ENCODE measurements at places on chromosomes 13 and 19. TPM values are rescaled to one million over a fixed set of nuclear protein-coding genes. Genes with fewer than 3 reads are reported as not detected.

MISP gene
- total RNA-seq = 2.0 TPM

DNA sequence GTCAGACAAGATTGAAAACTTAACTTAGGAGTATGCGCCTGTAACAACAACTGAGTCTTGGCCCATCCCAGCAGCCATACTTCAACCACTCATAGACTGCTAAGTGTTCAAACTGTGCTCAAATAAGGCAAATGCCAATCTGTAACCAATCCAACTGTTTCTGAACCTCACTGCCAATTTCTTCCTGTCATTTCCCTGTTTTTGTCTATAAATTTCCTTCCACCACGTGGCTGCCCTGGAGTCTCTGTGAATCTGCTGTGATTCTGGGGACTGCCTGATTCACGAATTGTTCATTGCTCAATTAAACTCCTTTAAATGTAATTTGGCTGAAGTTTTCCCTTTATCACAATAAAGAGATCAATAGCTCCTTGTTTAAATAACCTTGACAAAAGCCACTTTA lies 50.8 kb upstream of the FREM2 start:
- DNase-seq = no peak

DNA sequence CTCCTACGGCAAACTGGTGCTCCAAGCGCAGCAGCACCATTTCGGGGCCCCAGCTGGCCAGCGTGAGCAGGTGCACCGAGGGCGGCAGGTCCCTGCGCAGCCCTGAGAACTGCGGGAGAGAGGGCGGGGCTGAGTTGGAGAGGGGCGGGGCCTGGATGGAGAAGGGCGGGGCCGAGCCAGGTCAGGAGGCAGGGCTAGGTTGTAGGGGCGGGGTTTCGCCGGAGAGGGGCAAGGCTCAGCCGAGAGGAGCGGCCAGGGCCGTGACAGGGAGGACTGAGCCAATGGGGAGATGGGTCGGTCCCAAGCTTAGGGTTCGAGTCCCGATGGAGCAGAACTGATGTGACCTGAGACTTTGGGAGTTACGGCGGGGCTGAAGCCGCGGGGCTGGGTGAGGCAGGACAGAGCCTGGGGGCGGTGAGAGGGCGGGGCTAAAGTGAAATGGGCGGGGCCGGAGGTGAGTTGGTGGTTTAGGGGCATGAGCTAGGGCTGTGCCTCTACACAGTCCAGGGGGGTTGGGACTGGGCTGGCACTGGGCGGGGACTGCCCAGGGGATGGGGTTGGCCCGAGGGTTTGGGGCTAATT lies 19.0 kb downstream of the MAN2B1 start:
- no peak for DNase-seq

DNA sequence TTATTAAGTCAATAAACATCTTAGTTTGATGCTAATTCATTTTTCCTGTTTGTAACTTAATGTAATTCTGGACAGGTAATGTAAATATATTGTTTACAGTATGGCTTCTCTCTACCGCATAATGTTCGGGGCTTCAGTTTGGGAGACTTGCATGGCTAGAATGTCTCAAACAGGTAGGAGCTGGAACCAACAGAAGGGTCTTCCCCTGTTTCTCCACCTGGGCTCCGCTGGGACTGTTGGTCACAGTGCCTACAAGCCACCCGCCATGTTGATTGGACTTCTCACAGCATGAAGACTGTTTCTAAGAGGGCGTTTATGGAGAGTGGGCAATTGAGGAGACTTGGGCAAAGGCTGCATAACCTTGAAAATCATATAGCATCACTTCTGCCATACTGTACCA lies 148.6 kb downstream of the UFM1 start:
- no peak for DNase-seq

PPP5C gene
- total RNA-seq = 66.0 TPM

- DNase-seq = no peak
These were observed 310.6 kb downstream of the FGF14 start for GRCh38 chr13:102091231-102091630.

DNA sequence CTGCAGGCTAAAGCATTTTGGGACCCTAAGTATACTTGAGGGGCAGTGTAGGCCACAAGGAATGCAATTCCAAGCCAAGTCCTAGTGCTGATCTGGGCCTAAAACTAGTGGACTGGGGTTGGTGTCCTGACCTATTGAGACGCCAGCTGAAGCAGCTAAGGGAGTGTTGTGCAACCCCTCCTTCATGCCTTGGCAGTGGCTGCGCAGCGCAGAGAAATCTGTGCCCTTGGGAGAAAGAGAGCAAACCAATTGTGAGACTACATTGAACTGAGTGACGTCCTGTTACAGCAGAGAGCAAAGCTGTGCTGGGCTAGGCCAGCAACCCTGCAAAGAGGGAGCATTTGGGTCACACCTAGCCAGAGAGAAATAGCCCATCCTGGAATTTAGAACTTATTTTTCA lies 2715.0 kb upstream of the PCDH20 start:
- no peak for DNase-seq

DNA sequence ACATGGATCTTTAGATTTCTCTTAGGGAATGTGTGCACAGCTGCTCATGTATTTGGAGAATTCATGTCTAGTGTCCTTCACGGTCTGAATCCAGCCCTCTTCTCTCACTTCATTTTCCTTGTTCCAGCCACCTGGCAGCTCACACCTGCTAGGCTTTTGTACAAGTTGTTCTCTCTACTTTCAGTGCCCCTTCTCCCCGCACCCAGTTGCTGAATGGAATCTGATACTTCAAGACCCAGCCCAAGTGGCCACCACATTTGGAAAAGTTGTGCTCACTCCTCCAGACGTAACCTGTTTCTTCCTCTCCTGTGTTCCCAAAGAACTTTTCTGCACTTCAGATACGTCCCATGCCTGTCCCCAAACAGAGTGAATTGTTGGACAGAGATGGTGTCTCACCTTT lies 235.6 kb downstream of the SHISA2 start:
- DNase-seq = no peak

DNA sequence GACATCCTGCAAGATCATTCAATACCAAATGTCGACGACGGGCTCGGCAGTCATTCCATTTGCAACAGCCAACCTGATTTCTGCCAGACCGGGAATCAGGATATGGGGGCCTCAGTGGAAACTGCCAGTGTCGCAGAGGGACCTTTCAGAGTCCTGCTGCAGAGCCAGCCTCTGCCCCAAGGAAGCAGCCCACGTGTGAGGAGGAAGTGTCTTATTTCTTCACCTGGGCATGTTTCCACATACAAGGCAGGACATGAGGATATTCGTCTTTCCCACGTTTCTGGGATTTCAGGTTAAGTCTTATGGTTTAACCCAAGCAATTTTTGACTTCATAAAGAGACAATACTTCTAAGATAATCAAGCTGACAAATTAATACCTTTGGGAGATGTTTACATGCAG lies 69.9 kb downstream of the ABCC4 start:
- DNase-seq = no peak

- no peak for DNase-seq
These were observed 216.2 kb downstream of the IRS2 start for GRCh38 chr13:109569958-109570711.

ZNF284 gene
- 1.2 TPM for total RNA-seq

GRCh38 chr19:19538061-19538784 lies at the start of gene CILP2:
Gene CILP2 (plus strand): TSS chr19:19538265. CDS start chr19:19538350, 85 bp downstream.
- DNase-seq = no peak

DNA sequence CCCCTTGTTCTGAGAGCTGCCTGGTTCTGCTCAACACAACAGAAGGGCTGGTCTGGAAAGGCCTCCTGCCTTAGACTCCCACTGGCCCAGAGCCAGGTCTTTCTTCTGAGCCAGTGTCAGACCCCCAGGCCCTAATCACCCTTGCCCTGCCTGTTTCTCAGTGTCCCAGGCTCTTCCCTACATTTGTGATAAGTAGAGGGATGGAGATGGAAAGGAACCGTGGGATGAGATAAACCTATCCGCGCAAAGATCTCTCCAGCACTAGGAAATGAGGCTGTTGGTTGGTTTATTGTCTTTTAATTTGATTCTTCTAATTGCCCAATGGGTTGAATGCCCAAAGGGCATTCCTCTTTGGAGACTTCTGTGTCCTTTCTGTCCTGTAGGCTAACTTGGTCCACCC lies 470.0 kb downstream of the TSHZ3 start:
- DNase-seq = no peak

DNA sequence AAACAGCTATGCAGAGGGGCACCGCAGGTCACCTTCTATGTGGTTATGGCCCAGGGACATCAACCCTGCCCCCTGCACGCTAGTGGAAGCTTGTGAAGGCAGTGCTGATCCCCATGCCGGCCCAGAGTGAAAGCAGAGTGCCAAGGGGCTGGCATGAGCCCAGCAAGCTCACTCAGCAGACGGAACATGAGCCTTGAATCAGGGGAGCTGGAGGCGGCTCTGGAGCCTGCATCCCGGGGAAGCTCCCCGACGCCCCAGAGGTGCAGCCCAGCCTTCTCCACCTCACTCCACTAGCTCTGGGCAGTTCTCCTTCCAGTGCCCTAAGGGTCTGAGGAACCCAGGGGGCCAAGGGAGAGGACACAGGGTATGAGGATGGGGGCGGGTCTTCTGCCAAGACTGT lies 19.0 kb upstream of the ISYNA1 start:
- DNase-seq = no peak

DNA sequence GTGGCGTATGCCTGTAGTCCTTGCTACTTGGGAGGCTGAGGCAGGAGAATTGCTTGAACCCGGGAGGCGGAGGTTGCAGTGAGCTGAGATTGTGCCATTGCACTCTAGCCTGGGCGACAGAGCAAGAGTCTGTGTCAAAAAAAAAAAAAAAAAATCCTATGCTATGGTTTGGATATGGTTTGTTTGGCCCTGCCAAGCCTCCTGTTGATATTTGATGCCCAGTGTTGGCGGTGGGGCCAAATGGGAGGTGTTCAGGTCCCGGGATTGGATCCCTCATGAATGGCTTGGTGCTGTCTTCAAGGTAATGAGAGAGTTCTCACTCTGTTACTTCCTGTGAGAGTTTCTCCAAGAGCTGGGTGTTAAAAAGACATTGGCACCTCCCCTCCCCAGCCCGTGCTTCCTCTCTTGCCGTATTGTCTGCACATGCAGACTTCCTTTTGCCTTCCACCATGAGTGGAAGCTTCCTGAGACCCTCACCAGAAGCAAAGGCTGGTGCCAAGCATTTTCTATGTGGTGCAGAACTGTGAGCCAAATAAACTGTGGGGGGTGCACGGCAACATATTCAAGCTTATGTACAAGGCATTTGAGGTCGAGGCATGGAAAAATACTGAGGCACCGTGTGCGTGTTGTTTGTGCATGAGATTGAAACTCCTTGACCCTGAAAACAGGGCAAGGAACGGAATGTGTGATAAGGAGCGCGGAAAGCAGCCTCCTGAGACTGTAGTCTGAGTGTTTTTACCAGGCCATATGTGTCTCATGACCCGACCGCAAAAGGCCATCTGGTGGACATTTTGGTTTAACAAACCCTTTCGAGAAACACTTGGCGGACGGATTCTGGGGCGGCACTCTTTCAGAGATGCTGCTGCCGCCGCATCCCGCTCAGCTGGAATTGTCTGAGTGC lies 7.3 kb downstream of the SIGLEC9 start:
- peak; percentile 80 for DNase-seq

- no peak for DNase-seq
These were observed 31.2 kb upstream of the RCBTB2 start for GRCh38 chr13:48564056-48564455.

ADGRE2 gene
- 13.5 TPM for total RNA-seq

CLPTM1 gene
- total RNA-seq = 86.2 TPM

DNA sequence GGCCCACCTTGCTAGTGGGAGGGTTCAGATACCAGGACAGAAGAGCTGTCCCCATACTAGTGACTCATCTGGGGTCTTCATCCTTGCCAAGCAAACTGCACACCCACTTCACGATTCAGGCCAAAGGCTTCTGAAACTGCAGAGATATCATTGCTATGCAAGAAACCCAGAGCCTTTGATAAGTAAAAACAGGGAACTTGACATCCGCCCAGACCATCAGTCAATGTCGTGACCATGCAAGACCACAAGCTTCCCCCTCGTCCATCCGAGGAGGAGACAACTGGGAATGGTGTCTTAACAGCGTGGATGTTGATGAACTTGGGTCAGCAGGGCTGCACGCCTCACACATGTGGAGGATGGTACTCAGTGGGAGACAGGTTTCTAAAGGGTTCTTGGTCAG lies 58.0 kb downstream of the ABCC4 start:
- DNase-seq = no peak

- DNase-seq = no peak
These were observed 45.6 kb upstream of the ZNF562 start for GRCh38 chr19:9720541-9720940.

GRCh38 chr19:38727868-38728660 lies 16.2 kb downstream of the CAPN12 start:
- no peak for DNase-seq

USHBP1 gene
- total RNA-seq = 1.7 TPM

- no peak for DNase-seq
These were observed 62.4 kb upstream of the RNF113B start for GRCh38 chr13:98239162-98240076.

GRCh38 chr13:102702965-102703725 lies 8.3 kb upstream of the METTL21C start:
- DNase-seq = no peak

GRCh38 chr19:50361290-50362029 lies 4.0 kb downstream of the NAPSA start:
- DNase-seq = no peak

DNA sequence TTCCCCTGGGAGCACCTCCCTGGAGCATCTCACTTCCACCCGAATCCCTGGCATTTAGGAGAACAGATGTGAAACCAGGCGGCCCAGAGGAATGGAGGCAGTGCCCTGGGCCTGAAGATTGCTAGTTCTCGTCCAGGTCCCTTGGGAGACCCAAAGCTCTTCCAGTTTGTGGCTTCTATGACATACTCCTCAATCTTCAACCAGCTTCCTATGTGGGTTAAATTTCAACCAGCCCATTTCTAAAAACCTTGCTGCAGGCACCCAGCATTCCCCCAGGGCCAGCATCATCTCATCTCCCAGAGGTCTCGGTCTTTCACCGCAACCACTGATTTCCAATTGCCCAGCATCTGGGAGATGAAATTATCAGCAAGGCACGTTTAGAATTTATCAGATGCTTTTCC lies 46.0 kb upstream of the STK24 start:
- no peak for DNase-seq

DNA sequence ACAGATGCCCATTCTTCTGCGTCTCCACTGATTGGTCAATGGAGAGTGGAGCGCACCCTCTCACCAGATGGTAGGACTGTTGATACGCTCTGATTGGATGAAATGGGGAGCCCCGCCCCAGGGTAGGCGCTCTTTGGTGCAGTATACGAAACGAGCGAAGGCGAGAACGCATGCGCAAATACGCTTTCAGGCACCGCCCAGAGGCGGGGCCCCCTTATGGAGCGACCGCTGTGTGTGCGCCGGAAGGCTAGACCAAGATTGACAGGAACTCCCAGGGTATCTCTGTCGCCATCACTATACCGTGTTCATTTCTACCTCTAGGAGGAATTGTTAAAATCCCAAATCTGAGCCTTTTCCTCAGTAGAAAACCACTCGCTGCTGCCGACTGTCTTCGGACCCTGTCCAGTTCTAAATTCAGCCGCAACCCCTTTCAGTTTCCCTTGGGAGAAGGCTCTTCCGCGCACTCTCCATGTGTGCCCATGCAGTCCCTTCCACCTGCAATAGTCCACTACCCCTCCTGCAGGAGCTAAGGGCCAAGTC lies 720 bp upstream of the HNRNPL start:
- DNase-seq = peak; percentile 100

DNA sequence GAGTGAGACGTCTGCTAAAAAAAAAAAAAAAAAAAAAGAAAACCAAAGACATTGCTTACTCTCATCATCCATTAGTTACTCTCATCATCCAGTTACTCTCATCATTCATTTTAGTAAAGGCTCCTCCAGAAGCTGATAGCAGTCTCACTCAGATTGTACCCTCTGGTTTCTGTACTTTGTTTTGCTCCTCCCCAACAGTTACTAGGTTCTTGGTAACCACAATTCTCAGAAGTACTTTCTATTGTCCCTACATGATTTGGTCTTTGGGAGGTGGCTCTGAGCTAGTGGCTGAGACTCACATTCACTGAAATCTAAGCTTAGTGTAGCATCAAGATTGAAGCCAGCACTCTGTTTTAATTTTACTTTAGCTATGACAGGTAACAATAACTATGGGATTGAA lies 14.3 kb downstream of the ERICH4 start:
- DNase-seq = no peak

Measured in suprapubic skin (tissue), 4 donors.